ENCODE measurements at places on chromosomes 1 and 21.

DNA sequence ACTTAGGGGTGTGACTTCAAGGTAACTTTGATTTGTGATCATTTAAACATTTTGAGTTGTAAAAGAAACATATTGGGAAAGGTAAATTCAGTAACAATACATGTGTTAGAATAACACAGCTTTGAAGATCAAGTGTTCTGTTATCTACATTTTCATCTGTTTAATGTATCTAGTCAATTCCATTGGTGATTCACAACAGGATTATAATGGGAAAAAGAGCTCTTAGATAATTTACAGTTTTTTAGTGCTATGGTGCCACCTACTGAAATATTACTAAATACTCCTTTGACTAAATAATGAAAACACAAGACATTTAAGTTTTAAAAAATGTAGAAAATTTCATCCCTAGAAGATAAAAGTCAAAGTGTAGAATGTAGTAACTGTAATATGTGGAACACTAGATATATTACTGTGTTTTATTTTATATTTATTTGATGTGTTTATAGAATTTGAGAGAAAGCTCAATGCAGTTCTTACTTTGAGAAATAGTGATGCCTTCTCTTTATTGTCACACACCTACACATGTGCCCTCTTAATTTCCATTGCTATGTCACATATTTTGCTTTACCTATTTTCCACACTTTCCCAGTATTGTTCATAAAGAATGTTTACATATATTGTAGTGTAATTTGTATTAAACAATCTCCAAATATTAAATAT is 47.4 kb downstream of the PTPRC start:
- DNase-seq = no peak

- DNase-seq = no peak
Measured at GRCh38 chr1:2510366-2511155, 15.8 kb downstream of the PANK4 start.

- no peak for DNase-seq
Measured at GRCh38 chr1:178034676-178035075, 59.2 kb upstream of the RASAL2 start.

- no peak for DNase-seq
Measured at GRCh38 chr1:17546946-17547670, 7.6 kb downstream of the ARHGEF10L start.

DNA sequence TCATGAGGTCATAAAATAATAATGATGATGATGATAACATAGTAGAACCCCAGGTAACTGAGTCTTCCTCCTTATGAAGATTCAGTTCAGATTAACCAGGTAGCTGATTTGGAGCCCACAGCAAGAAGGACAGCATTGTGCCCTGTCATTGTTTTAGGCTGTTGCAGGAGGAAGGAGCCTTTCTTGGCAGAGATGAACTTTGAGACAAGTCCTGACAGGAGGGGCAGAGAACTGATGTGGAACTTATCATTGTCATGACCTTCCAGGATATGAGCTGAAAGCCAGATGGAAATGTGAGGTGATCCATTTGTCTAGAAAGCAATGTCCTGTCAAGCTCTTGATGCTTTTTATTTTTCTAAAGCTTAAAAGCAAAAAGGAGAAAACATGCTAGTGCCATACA is 132.6 kb upstream of the COA6 start:
- DNase-seq = no peak

DNA sequence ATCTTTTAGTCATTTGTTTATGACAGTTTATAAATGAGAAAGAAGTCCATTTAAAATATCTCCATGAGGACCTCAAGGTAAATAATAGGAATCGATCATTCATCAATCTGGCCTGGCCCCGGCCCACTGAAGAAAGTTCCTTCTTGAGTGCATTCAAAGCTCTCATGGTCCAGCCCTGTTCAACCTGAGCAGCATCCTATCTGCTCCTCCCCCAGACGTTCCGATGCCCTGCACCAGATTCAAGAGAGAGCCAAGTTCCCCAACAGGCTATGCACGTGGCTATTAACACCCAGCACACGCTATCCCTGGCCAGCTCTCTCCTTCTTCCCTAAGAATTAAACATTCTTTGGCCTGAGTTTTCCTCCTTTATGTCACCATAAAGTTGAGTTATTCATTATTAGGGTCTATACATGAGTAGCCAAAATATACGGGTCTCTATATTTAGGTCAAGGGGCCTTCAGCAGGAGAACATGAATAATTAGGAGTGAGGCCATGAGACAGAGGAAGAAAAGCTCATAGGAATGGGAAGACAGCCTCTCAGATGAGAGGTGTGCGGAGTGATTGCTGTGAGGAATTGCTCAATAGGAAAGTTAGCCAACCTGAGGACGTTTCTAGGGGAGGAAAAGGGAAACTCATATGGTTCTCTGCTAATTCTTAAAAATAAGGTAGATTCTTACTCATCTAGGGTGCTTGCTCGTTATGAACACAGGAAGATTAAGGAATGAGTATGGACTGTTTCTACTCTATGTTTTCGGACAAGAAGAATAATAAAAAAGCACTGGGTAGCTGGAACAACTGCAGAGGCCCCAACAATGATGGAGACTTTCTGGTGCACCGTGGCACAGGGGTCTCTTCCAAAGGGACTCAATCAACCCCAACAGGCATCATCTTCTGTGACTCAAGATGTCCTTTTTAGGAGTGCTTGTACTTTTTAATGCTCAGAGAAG is 23.6 kb downstream of the RUNX1 start:
- no peak for DNase-seq

DNA sequence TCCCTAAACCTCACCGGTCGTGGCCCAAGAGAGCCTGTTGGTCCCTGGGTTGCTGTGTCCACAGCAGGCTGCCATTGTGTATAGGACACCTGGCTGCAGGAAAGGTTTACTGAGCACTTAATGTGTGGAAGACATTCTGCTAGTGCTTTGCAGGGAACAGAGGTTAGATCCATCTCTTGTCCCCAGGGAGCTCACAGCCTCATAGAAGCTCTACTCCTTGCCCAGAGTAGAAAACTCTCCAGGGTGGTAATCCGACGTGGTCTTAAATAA is 16.9 kb upstream of the ALPL start:
- DNase-seq = no peak

DNA sequence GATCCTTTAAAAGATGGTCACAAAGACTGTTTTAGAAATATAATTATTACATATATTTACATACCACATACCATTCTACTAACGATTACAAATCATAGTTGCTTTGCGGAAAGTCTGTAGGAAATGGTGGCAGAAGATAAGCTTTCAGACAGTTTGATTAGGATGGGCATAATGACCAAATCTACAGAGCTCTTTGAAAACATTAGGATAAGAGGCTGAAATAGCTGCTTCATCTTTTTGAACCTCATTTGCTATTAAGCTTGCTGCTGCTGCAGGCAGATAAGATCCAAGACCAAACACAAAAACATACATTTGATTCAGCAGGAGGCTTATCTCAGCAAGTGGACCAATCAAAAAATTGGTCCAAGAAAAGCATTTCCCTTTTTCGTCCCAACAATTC is 47.1 kb downstream of the DDAH1 start:
- no peak for DNase-seq

GRCh38 chr1:156750711-156751450 is 594 bp downstream of the HDGF start:
- no peak for DNase-seq

DNA sequence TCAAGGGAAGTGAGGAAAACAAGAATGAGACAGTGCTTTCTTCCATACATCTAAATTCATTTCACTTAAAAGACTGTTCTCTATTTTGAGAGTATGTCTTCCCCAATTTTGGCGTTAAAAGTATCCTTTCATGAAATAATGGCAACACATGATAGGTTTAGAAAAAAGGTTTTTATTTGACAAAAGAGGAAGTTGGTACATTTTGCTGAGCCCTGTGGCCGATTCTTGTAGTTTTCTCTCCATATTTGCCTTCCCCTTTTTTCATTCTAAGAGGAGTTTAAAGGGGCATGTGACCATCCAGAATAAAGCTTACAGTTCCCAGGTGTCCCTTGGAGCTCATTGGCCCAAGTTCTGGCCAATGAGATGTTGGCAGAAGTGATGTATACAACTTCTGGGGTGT is 140.4 kb upstream of the KCNE2 start:
- DNase-seq = no peak

GRCh38 chr1:65395887-65396612 is 24.4 kb upstream of the LEPR start:
- no peak for DNase-seq

DNA sequence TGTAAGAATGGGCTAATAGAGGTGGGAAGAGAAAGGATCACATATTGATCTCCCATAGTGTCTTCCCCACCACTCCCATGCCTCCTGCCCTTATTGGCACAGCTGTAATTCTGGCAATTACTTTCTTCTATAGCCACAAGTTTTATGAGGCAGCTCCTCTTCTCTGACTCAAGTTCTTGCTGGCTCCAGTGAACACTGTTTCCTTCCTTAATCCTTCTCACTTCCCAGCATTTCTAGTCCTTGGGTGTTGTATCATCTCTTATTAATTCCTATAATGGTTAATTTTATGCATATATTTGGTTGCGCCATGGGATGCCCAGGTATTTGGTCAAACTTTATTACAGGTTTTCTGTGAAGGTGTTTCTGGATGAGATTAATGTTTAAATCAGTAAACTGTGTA is 103.3 kb downstream of the MRPL39 start:
- DNase-seq = no peak

DNA sequence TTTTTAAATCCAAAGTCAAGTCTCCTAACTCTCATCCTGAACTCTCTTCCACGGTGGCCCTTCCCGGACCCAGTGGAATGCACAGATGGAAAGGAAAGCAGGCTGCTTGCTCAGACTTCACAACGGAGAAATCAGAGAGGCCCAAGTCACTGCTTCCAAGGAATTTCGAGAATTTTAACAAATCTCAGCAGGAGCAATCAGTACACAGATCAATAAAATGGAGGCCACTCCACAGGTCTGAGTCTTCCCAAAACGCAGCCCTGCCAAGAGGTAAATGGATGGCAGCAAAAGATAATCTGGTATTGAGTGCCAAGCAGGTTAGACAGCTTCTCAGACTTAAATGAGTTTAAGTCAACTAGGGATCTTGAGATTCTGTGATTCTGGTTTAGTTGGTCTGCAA is 81.1 kb upstream of the TIAM1 start:
- no peak for DNase-seq

DNA sequence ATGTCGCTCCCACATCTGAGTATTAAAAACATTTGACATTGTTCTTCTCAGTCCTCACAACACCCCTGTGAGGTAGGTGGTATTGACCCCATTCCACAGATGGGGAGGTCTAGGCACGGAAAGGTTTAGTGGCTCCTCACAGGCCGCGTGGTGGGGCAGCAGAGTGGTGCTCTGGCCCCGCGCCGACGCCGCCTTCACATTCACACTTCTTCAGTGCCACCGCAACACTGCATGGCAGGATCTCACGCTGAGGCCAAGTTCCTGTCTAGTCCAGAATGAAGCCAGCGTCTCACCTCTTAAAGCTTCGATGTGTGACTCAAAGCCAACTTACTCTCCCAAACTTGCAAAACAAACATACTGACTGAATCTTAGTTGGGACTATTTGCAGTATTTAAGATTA is 12.1 kb downstream of the ICMT start:
- no peak for DNase-seq

GRCh38 chr1:175124861-175125260 is 57.2 kb downstream of the TNN start:
- DNase-seq = no peak

DNA sequence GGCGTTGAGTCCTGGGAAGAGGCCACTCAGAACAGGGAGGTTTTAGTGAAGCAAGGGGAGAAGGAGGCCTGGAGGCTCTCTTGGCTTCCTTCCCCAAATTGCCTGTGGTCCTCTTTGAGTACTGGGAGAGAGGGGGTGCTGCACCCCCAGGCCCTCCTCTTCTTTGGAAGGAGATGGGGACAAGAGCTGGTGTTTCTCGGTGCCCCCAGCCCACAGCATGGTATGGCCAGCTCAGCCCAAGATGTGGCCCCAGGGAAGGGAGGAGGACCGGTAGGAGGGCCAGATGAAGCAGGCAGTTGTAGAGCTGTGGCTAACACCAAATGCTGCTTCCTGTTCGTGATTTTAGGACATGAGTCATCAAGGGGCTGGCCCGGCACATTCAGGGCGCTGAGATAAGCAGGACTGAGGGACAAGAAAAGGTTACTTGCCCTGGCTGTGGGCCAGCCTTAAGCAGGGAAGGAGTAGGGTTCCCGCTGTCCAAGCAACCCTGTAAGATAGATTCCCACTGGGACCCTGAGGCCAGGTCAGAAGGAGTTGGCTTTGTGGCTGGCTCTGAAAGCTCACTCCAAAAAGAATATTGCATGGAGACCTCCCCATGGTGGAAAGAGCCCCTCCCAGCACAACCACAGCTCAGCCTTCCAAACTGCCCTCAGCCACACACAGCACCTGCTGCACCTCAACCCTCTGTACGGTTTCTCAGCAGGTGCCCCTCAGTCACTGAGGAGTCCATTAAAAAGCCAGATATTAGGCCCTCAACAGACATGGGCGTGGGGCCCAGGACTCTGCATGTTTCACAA is 4.9 kb upstream of the TNFRSF1B start:
- no peak for DNase-seq

- no peak for DNase-seq
Measured at GRCh38 chr1:222098404-222098803, 356.5 kb upstream of the DUSP10 start.

- no peak for DNase-seq
Measured at GRCh38 chr1:163614361-163614760, 292.6 kb downstream of the NUF2 start.

GRCh38 chr1:42941640-42942330 is 16.9 kb downstream of the SLC2A1 start:
- DNase-seq = no peak

- no peak for DNase-seq
Measured at GRCh38 chr1:48047116-48047515, 49.9 kb upstream of the TRABD2B start.

GRCh38 chr1:211944733-211945500 is 90.4 kb downstream of the INTS7 start:
- DNase-seq = no peak

DNA sequence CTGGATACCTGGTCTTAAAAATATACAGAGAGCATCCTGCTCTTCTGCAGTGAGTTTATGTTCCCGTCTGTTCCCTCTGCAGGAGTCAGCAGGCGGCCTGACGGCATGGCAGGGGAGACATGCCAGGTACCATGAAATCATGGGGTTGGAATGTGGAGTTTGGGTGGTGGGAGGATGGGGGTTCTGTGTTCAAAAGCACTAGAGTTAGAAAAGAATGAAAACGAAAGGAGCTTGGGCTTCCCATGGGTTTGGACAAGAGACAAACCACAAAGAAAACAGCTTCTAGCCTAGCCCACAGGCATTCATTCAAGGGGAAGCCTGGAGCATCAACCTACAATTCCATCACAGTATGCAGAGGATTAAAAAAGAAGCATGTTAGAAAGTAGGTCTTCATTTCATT is 59.9 kb downstream of the WARS2 start:
- DNase-seq = no peak
